ENCODE measurements at places on chromosomes 7 and 10.

DNA sequence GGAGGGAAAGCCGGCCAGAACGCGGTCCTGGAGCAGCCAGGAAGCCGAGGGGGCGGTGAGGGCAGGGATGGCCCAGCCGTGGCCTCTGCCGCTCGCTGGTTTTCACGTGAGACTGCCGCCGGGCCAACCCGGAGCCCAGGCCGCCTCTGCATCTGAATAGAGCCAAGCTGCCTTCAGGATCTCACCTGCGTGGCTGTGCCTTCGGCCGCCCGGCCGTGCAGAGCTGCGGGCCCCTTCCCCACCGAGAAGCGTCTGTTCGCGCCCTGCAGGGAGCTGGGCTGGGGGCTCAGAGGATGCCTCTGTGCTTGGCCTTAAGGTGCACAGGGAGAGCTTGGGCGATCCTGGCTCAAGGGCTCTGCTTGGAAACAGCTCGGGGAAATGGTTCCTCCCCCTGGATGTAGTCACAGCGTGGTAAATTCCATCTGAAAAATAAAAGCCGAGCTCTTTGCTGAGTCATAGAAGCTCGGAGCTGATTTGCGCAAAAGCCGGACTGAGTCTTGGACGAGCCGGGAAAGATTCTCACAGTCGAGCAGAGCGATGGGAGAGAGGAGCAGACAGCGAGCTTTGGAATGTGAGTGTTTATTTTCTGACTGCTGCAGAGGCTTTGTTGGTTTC lies at the start of gene JAKMIP3:
TSS of gene JAKMIP3 (plus strand) at position 456 of the 615 bp plus-strand sequence. CDS start 38,863 bp downstream, outside the sequence.
- DNase-seq, result peak; percentile 76

GRCh38 chr10:46555713-46556514 lies 544 bp downstream of the GPRIN2 start:
- DNase-seq, result no peak

GRCh38 chr10:35349389-35349915 lies 13.1 kb downstream of the CCNY start:
- DNase-seq, result no peak

- DNase-seq, result no peak
Measured at GRCh38 chr7:35482231-35482630, 212.7 kb downstream of the HERPUD2 start.

GRCh38 chr7:98227939-98228338 lies 16.7 kb downstream of the BHLHA15 start:
- no peak for DNase-seq

- DNase-seq, result no peak
Measured at GRCh38 chr7:70539205-70539604, 592.7 kb upstream of the GALNT17 start.

DNA sequence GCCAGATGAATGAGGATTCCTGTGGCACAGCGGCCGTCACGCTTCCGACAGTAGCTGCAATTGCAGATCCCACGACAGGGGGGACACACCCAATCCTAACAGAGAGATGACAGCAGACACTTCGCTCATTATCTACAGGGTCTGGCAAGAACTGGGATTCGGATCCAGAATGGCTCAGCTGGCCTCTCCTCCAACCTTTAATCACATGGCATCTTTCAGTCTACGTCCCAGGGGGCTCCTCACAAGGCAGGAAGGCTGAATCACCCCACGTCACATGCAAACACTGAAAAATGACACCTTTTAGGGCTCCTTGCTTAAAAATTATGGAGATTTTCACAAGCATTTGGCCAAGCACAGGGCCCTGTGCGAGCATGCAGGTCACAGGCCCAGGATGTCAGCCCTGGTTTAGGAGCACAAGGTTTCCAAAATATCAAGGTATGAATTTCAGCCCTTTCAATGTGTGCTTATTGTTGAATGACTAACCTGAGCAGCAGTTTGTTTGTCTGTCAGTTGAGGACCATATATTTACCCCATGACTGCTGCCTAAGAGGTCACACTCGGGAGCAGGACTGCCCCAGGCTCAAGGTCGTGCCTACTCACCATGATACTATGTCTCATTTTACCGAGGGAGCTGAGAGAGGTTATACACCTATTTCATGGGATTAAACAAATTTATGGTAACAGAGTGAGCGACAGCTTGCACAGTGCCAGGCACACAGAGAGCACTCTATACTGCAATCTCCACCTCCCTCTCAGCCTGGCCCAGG lies 42.5 kb downstream of the CDCA7L start:
- DNase-seq, result no peak

- DNase-seq, result no peak
Measured at GRCh38 chr10:3777981-3778691, 6.9 kb downstream of the KLF6 start.

GRCh38 chr10:54139819-54140428 lies 661.1 kb downstream of the PCDH15 start:
- DNase-seq, result no peak

GRCh38 chr7:82530361-82530760 lies 86.8 kb upstream of the CACNA2D1 start:
- DNase-seq, result no peak

- peak; percentile 6 for DNase-seq
Measured at GRCh38 chr10:63173468-63174232, 40.5 kb downstream of the NRBF2 start.

DNA sequence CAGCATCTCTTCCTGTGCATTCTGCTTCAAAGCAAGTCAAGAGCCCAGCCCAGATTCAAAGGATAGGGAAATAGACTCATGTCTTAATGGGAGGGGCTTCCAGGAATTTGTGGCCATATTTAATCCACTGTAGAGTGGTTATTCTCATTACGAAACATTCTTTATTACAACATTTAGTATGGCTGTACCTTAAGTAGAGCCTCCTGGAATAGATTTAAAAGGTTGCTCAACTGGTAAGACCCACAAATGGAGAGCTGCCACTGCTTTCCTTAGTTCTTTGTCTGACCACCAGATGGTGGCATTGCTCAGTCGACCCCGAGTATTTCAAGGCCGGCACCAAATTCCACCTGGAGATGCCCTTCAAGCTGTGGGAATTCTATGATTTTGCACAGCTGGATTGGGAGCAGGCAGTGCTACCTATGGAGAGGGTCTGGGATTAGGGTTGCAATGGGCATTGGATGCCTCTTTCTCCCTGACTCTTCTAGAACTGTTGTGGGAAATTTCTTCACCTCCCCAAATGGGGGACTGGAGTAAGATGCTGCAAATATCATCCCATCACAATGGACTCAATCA lies 102.2 kb downstream of the RBM20 start:
- DNase-seq, result peak; percentile 43

DNA sequence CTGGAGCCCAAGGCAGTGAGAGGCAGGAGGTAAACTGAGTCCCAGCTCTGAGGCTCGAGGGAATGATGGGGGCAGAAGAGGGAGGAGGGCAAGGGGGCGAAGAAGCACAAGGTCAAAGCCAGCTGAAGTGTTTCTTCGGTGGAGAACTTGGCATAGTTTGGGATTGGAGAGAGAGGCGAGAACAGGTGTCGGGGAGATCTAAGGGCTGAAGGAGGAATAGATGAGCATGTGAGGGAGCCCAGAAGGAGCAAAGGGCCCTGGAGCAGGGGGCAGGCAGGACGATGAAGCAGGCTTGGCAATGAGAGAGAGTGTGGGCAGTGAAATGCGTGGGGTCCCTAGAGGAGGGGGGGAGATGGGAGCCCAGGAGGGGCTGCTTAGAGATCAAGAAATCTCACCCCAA lies 35.9 kb downstream of the SH3PXD2A start:
- no peak for DNase-seq

GRCh38 chr7:91408388-91409154 lies 144.3 kb downstream of the FZD1 start:
- DNase-seq, result no peak

- DNase-seq, result no peak
Measured at GRCh38 chr7:112045222-112045621, 161.0 kb downstream of the DOCK4 start.

GRCh38 chr7:135597181-135597925 lies 39.6 kb downstream of the NUP205 start:
- no peak for DNase-seq

- no peak for DNase-seq
Measured at GRCh38 chr10:77853256-77853655, 73.3 kb downstream of the DLG5 start.

GRCh38 chr7:20444030-20444800 lies 113.5 kb downstream of the ITGB8 start:
- no peak for DNase-seq

DNA sequence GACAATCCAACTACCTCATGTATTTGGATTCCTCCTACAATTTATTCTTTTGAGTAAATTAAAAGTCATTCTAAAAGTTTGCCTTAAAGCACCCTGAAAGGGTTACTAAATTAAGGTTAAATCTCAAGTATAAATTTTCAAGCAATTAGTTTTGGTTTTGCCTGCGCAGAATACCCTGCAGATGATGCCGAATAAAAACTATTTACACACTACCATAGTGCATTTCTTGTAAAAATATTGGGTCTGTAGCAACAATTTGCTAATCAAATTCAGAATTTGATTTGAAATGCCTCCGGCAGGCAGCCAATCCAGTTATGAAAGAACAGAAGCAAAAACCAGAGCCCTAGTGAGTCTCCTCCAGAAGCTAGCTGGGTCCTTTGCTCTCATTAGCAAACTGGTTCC lies 122.2 kb downstream of the TWIST1 start:
- DNase-seq, result no peak

- DNase-seq, result no peak
Measured at GRCh38 chr7:8582728-8583127, 149.3 kb downstream of the NXPH1 start.

DNA sequence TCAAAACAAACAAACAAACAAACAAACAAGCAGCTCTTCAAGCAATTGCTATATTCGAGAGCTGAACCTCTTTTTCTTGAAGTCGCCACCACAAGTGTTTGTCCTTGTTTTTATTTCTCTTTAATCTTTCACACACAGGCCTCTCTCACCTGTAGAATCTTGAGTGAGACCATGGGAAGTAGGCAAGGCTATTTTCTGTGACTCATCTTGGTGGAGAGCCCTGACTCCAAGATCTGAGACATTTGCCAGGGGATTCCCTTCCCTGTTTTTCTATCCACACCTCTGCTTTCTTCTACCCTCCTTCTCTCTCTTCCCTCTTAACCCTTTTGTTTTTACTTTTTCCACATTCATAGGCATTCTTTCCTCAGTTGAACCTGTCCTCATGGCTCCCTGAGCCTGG lies 8.0 kb upstream of the TAS2R60 start:
- DNase-seq, result no peak

- DNase-seq, result no peak
Measured at GRCh38 chr10:58280477-58280876, 11.5 kb downstream of the CISD1 start.

DNA sequence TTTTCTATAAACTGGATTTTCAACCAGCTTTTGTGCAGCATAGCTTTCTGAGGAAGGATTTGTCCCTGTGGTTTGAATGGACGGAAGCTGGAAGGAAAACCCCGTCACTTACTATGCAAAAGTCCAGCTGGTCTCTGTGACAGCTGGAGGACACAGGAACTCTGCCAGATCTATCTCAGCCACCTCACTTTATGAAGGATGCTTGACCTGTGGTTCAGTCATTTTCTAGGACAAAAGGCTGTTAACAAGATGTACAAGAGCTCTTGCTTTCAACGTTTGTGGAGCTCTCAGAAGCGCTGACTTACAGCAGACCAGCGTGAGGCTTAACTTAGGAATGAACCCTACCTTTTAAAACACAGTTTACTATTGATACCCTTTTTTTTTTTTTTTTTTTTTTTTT lies 90.8 kb downstream of the CREM start:
- no peak for DNase-seq

DNA sequence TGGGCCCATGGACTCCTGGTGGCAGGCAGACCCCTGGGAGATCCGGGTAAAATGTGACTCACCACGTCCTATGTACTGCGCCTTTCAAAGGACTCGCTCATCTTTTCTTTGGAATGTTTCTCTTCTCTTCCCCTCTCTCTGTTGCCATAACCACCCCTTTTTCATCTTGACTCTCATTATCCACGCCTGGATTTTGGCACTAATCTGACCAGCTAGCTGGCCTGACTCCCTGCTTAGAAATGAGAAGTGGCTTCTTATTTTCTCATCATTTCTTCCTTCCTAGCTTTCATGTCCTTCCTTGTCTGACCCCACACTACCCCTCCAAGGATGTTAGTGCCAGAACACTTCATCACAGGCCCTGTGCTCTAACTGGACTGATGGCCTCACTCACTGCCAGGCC lies 98.0 kb upstream of the FAM171A1 start:
- DNase-seq, result no peak

GRCh38 chr10:7606951-7607404 lies 59.8 kb downstream of the ITIH5 start:
- DNase-seq, result no peak

DNA sequence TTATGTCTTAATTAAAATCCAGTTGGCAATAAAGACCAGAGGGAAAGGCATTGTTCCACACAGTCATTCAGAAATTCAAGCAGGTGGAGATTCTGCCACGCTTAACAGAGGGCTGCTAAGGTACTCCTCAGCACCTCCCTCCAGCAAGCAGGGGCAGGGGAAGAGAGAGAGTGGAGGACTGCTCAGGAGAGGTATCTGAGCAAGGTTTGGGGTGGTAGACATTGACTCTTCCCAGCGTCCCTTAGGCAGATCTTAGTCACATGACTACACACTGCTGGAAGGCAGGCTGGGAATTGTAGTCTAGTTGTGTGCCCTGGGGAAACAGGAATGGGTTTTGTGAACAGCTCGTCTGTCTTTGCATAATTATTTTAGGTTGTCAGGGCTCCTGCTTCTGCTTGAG lies 181.6 kb downstream of the NPSR1 start:
- no peak for DNase-seq

DNA sequence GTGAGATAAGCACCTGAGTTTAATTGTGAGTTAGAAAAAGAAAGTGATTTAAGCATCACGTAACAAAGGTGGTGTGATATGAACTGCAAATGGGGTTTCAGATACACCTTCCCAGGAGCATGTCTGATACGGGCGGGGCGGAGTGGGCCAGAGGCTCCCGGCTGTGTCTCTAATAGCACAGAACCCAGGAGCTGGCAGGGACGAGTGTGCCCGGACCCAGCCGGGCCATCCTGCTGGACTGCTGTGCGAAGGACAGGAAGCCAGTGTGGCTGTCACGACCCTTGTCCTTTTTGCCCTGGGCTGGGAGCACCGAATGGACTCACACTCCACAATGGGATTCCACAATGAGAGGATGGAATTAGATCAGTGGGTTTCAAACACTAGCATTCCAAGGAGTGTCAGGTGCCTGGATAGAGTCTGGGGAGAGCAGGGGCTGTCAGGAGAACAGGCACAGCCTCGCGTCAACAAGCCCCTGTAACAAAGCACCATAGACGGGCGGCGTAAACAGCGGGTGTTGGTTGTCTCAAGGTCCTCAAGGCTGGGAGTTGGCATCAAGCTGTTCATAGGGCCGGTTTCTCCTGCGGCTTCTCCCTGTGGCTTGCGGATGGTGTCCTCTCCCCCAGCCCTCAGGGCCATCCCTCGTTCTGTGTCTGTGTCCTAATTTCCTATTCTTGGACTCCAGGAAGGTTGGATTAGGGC lies 242.6 kb upstream of the PITRM1 start:
- DNase-seq, result no peak

- no peak for DNase-seq
Measured at GRCh38 chr7:140512317-140513000, 33.2 kb upstream of the MKRN1 start.
